ENCODE measurements at places on chromosomes 5 and 9.

DNA sequence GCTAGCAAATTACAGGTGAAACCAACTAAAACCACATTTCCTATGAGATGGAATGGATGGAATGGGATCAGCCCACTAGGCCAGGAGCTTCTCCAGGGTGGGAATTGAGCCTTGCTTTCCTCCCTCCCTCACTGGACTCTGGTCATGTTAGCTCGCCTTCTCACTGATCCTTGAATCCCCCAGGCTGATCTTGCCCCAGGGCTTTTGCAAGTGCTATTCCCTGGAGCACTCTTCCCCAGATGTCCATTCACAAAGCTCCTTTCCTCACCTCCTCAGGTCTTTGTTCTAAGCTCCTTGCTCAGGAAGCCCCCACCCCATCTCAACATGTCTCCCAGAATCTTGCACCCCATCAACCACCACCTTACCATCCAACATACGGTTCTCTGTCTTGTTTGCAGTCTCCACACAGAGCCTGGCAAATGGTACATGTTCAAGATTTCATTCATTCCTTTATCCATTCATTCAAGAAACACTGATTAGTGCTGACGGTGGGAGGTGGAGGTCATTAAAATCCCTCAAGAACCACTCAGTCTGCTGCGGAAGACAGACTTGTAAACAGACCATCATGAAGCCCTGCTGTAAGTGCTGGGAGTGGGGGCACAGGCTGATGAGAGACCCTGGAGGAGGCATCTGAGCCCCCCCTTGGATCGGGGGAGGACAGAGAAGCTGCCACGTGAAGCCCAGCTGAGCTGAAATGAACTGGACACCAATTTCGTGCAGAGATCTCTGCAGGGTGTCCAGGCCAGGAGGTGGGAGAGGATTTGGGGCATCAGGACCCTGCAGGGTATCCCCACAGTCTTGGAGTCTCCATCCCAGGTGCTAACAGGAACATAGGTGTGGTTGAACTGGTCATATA lies 141.7 kb downstream of the BARX1 start:
- H3K4me1 ChIP-seq, result no peaks in the 10 kb centered on the region
- DNase-seq, result no peak
- H3K36me3 ChIP-seq, result no peaks in the 10 kb centered on the region
- no peak overlapping the region for H3K4me3 ChIP-seq

DNA sequence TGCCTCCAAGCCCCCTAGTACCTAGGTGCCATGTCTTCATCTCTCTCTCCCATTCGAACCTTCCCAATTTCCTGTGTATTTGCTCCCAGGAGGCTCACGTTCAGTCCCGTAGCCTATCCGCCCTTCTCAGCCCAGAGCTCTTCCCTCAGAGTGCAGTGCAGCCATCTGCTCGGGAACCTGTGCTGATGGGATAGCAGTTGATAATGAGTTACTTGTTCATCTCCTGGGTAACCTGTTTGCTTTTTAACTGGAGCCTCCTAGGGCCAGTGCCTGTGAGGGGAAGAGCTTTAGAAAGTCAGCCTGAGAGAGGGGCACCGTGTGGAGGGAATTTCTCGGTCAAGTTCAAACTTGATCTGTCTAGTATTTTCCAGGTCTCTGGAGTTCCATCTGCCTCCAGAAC lies 229.8 kb upstream of the IL12B start:
- no peaks in the 10 kb centered on the region for H3K36me3 ChIP-seq
- no peaks in the 10 kb centered on the region for H3K27me3 ChIP-seq
- H3K27ac ChIP-seq, result no peak overlapping the region
- DNase-seq, result no peak
- no peaks in the 10 kb centered on the region for H3K4me1 ChIP-seq

GRCh38 chr9:105245029-105245890 lies 809 bp downstream of the SLC44A1 start:
- H3K27ac ChIP-seq, result peak overlapping the region; percentile 85
- no peaks in the 10 kb centered on the region for H3K36me3 ChIP-seq
- H3K4me3 ChIP-seq, result peak overlapping the region; percentile 60
- no peaks in the 10 kb centered on the region for H3K27me3 ChIP-seq
- peak; percentile 77 for DNase-seq

DNA sequence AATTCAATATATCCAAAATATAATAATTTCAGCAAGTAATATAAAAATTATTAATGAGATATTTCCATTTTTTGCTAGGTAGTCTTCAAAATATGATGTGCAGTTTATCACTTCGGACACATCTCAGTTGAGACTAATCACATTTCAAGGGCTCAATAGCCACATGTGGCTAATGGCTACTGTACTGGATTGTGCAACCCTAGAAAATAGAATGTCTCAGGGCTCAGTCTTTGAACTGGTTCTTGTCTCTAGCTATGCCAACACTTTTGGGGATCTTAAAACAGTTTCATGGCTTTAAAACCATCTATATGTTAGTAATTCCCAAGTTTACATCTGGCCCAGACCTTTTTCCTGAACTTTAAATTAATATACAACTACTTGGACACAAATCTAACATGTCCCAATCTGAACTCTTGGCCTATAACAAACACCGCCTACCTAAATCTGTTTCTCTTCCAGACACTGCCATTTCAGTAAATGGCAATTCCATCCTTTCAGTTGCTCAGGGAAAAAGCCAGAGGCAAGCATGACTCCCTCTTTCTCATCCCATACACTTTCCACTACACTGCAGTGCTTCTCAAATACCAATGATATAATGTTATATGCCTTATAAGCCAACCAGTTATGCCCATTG lies 18.8 kb downstream of the PTAR1 start:
- no peaks in the 10 kb centered on the region for H3K36me3 ChIP-seq
- no peaks in the 10 kb centered on the region for H3K4me1 ChIP-seq
- H3K27me3 ChIP-seq, result no peaks in the 10 kb centered on the region
- no peak overlapping the region for H3K4me3 ChIP-seq
- DNase-seq, result no peak

DNA sequence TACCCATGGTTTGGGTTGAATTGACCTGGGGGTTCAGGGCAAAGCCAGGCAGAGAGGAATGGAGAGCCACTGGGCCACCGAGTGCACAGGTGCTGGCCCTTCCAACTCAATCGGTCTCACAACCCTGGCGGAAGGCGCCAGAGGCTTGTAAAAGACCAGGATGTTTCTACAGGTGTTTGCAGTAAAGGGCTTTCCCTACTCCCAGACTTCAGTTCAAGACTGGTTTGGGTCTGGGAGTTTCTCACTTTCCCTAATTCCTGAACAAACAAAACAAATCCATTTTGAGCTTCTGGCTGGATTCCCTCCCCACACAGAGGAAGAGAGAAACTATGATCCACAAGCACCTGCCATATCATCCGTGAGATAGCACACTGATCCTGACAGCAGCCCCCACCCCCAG lies 125.2 kb upstream of the KLF4 start:
- H3K27ac ChIP-seq, result no peak overlapping the region
- no peaks in the 10 kb centered on the region for H3K4me1 ChIP-seq
- peak; percentile 9 for DNase-seq
- no peaks in the 10 kb centered on the region for H3K36me3 ChIP-seq
- H3K27me3 ChIP-seq, result no peaks in the 10 kb centered on the region

- no peak overlapping the region for H3K27ac ChIP-seq
- H3K4me1 ChIP-seq, result no peaks in the 10 kb centered on the region
- H3K36me3 ChIP-seq, result no peaks in the 10 kb centered on the region
- H3K27me3 ChIP-seq, result no peaks in the 10 kb centered on the region
- H3K4me3 ChIP-seq, result no peak overlapping the region
These were observed 420.6 kb upstream of the TYRP1 start for GRCh38 chr9:12272471-12273120.

DNA sequence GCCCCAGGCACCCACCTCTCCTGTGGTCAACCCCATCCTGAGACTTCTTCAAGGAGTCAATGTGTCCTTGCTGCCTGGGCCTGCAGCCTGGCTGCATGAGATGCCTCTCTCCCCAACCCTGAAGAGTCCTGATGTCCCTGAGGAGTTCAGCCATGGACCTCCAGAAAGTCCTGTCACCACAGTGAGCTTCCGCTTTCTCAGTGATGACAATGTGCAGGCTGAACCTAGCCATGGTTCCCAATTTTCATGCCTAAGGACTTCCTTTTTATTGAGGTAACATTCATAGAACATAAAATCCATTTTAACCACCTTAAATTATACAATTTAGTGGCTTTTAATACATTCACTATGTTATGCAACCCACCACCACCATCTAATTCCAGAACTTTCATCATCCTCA lies 29.1 kb downstream of the DAP start:
- no peaks in the 10 kb centered on the region for H3K36me3 ChIP-seq
- no peak for DNase-seq
- H3K4me3 ChIP-seq, result no peak overlapping the region
- peaks cover 4% of the 10 kb centered on the region for H3K4me1 ChIP-seq

- H3K4me3 ChIP-seq, result no peak overlapping the region
- H3K27ac ChIP-seq, result no peak overlapping the region
- H3K36me3 ChIP-seq, result no peaks in the 10 kb centered on the region
- no peaks in the 10 kb centered on the region for H3K4me1 ChIP-seq
- DNase-seq, result no peak
These were observed 160.5 kb downstream of the DOCK2 start for GRCh38 chr5:169797577-169797976.

GRCh38 chr5:131381021-131381420 lies 117.2 kb downstream of the CDC42SE2 start:
- no peak overlapping the region for H3K4me3 ChIP-seq
- no peak for DNase-seq
- no peaks in the 10 kb centered on the region for H3K27me3 ChIP-seq
- H3K27ac ChIP-seq, result no peak overlapping the region

DNA sequence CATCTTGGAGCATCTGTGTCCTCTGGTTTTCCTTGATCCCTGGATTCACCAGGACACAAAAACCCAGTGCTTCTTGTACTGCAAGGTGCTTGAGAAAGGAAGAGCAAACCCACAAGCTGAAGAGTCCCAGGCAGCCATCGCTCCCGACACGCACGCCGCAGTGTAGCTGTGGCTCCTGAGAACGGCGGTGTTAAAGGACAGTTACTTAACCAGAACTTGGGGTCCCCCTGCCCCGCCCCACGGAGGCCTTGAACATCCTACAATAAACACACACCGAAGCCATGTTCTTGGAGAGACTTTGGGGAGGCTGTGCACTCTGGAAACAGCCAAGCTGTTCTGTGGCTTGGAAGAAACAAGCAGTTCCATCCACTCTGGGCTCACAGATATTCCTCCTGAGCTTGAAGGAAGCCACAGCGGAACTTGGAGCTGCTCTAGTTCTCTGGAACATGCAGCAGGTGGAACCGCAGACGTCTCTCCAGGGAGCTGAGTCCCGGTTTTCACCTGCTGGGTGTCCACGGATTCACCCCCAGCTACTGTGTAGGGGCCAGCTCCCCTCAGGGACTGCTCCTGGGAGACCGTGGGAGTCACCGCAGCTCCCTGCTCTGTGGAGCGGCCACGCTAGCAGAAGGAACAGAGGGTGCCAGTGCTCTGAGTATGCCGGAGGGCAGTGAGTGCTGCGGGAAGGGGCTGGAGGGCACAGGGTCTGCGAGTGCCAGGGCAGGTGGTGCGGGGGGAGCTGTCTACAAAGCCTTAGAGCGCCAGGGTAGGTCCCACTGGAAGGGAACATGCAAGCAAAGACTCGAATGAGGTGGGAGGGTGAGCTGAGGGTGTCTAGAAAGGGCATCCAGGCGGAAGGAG lies 107.3 kb downstream of the ADAMTS2 start:
- H3K27me3 ChIP-seq, result no peaks in the 10 kb centered on the region
- DNase-seq, result no peak
- H3K27ac ChIP-seq, result no peak overlapping the region
- H3K4me1 ChIP-seq, result no peaks in the 10 kb centered on the region
- H3K4me3 ChIP-seq, result no peak overlapping the region

- DNase-seq, result no peak
- H3K27me3 ChIP-seq, result no peaks in the 10 kb centered on the region
- peaks cover 4% of the 10 kb centered on the region for H3K4me1 ChIP-seq
- H3K4me3 ChIP-seq, result no peak overlapping the region
- H3K36me3 ChIP-seq, result no peaks in the 10 kb centered on the region
These were observed 17.5 kb downstream of the FBP2 start for GRCh38 chr9:94576131-94576530.

DNA sequence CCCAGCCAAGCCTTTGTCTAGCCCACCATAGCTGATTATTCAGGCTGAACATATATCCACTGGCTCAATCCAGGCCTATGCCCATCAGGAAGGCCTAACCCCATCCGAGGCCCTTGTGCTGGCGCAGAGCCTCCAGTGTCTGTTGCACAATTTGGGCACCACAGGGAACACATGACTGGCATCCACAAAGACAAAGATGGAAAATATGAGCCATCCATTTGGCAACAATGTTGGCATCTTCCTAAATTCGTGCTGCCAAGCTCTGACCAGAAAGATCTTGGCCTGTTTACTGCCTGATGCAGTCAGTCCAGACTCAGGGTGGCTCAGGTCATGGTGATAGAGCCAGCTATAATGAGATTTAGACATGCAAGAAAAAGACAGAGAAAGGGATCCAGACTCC lies 233.8 kb downstream of the PIK3R1 start:
- H3K27ac ChIP-seq, result no peak overlapping the region
- peaks cover 3% of the 10 kb centered on the region for H3K4me1 ChIP-seq
- H3K27me3 ChIP-seq, result no peaks in the 10 kb centered on the region
- no peaks in the 10 kb centered on the region for H3K36me3 ChIP-seq
- no peak for DNase-seq
- H3K4me3 ChIP-seq, result no peak overlapping the region

DNA sequence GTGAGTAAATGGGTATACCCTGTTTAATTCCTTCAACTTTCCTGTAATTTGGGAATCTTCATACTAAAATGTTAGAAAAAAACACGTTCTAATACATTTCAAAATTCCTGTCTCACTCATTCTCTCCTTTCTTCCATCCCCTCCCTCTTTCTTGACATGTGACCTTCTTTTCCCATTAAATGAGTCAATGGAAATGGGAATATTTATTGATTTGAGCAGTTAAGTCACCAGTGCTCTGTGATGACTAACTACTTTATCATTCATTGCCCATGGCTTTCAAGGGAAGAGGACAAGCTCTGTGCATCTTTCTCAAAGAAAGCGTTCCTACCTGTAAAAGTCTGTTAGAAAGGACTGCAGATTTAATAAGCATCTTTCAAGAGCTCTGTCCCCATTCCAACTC lies 144.4 kb upstream of the MAP3K1 start:
- DNase-seq, result no peak
- H3K27ac ChIP-seq, result no peak overlapping the region
- no peaks in the 10 kb centered on the region for H3K4me1 ChIP-seq
- H3K36me3 ChIP-seq, result no peaks in the 10 kb centered on the region
- no peak overlapping the region for H3K4me3 ChIP-seq
- no peaks in the 10 kb centered on the region for H3K27me3 ChIP-seq

DNA sequence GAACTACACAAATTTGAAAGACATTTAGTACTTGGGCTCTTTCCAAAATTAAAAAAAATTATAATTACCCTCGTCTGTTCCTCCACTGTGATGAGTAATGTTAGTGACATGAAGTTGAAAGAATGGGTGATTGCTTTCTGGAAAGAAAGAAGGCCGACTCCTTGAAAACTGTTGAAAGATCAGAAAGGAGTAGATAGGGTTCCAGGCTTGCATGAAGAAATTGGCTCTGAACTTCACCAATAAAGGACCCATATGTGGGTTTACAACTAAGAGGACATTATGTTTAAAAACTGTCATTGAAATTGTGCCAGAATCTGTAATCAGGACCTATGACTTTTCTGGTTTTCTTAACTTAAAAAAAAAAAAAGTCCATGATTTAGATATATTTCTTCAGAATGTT lies 20.7 kb upstream of the MOCS2 start:
- H3K4me3 ChIP-seq, result no peak overlapping the region
- no peak for DNase-seq
- no peaks in the 10 kb centered on the region for H3K36me3 ChIP-seq
- no peaks in the 10 kb centered on the region for H3K4me1 ChIP-seq
- H3K27me3 ChIP-seq, result no peaks in the 10 kb centered on the region
- no peak overlapping the region for H3K27ac ChIP-seq

- H3K27me3 ChIP-seq, result no peaks in the 10 kb centered on the region
- no peaks in the 10 kb centered on the region for H3K36me3 ChIP-seq
- no peak overlapping the region for H3K4me3 ChIP-seq
These were observed 222.3 kb downstream of the DMRT2 start for GRCh38 chr9:1272488-1272887.

All from prostate gland (tissue), 2 donors.